ENCODE measurements at places on chromosomes 11 and 22.

DNA sequence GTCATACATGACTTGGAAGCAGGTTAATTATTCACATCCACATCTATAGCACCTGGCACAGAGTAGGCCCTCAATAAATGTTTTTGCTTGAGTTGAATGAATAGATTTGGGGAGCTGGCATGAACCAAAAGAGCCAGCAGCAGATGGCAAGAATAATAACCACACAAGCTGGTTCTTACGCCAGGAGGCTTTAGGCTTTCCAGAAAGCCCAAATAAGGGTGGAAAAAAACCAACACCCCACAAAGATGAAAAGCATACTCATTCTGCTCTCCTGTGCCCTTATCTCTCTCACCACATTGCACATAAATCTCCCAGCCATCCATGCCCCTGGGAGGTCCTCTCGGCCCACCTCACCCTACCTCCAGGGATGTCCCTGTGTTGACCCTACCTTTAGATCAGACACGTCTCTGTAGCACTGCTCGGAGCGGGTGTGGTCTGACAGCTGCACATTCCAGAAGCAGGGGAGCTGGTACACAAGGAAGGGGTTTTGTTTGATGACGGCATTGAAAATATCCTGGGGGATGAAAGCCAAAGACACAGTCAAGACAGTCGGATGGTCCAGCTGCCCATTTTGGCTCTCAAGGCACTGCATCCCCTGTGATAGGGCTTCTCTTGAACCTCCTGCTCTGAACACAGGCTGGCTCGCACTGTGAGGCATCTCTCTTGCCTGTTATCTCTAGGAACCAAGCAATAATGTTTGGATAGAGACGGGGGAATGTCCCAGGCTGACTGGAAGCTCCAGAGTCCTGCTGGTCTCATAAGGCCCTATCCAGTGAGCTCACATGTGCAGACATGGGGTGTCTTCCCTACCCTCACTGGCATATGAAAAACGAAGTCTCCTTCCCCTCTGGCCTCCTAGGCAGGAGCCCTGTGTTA lies 323.6 kb upstream of the SYN3 start:
- no peak for DNase-seq

- DNase-seq, result peak; percentile 48
Observed at GRCh38 chr11:350723-351255, 18.5 kb upstream of the B4GALNT4 start.

- no peak for DNase-seq
Observed at GRCh38 chr11:81007046-81007445, 1566.2 kb upstream of the TENM4 start.

GRCh38 chr11:45079943-45080719 lies 66.3 kb upstream of the PRDM11 start:
- no peak for DNase-seq

- DNase-seq, result no peak
Observed at GRCh38 chr22:22854466-22854865, 33.1 kb upstream of the IGLL5 start.

DNA sequence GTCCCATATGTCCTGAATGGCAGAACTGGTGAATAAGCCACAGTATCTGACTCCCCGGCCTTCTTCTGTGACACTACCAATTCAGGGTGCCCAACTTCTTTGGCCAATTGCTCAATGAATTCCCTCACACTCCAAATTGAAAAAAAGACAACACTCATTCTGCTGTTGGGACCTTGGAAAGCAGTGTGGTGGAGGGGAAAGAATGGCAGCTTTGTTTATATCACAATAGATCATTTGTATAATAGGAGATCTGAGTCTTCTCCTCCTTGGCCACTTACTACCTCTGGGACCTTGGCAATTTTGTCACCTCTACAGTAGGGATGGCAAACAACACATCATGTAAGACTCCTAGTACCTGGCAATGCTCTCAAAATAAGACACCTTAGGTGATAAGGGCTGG lies 64.6 kb downstream of the OPCML start:
- no peak for DNase-seq

DNA sequence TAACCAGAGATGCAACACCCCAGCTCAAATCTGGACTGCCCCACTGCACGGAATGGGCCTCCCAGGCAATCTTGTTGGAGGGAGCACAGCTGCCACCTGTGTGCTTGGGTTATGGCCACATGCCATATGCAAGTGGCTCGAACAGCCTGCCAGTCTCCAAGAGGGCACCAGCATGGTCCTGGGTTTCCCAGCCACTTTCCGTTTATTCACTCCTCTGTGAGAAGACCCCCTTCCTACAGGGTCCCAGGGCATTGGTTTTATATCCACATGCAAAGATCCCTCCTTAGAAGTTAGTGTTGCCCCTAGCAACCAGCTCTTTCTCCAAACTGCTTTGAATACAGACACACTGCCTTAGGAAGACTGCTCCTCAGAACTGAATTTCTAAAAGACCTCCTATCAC lies 487.8 kb downstream of the BUD13 start:
- DNase-seq, result no peak

DNA sequence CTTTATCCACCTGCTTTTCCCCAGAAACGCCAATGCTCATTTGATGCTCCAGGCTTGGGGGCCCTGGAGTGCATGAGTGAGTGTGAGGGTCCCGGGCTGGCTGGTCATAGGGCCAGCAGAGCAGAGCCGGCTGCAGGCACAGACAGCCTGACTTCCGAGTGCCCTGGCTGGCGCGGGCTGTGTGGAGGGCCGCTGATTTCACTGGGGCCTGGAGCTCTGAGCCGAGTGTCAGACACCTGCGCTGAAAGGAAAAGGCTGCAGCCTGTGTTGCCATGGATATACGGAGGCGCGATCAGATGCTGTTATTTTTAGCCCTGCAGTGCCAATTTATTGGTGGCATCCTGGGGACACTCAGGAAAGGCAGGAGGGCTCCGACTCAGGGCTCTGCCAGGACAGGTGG lies 87.6 kb downstream of the ST3GAL4 start:
- DNase-seq, result no peak

DNA sequence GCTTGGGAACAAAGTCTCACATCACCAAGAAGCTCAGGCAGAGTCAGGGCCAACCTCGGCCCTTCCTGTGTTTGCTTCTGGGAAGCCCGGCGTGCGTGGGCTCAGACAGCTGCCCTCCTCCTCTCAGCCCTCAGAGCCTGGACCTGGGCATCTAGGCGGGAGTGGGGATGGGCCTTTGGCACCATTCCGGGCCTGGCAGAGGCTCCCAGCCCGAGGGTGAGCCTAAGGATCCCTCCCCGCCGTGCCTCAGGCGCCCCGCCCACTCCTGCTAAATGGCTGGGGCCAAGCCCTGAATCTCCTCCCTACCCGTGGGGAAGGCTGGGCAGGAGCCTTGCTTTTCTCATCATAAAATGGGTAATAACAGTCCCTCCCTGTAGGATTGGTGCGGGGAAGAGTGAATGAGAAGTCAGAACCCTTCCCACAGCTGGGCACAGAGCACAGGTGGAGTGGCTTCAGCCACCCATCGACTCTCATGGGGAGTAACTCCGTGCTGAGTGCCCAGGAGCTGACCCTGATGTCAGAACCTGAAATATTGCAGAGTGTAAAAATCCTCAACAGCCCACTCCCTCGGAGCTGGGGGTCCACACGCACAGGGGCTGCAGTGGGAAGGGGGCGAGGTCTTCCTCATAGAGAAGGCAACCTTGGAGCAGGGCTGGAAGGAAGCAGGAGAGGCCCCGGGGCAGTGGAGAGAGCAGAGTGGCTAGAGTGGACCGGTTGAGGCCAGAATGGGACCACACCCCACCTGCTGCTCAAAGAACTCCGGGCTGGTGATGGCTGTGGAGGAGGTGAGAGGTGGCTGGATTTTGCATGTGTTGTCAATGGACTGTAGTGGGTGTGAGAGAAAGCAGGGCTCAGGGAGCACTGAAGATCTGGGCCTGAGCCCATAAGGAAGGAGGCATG lies 18.8 kb upstream of the CDKN1C start:
- DNase-seq, result no peak

GRCh38 chr11:123494195-123495050 lies 64.4 kb downstream of the GRAMD1B start:
- DNase-seq, result peak; percentile 78

GRCh38 chr11:128463371-128463829 lies 124.0 kb downstream of the ETS1 start:
- DNase-seq, result peak; percentile 93

DNA sequence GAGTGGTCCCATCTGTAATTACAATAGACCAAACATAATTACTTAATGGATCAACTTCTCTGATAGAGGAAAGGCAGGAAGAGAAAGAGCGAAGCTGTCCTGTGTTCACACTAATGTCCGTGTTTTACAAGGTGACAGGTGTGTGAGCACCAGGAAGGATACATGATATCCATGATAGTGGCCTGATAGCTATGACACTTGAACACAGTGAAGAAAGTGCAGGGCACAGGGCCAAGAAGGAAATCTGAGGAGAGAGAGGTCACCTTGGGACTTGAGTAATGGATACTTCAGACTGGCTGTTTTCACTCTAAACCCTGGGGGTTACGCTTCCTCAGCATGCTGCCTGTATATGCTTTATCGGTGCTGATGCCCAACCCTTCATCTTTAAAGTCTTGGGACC lies 29.4 kb downstream of the TUB start:
- DNase-seq, result no peak

Data from EH (cell line).